Activated CD8-positive, alpha-beta memory T cell treated with anti-CD3 and anti-CD28 coated beads for 48 hours (primary cell): ENCODE measurements at places on chromosomes 1 and 21.

DNA sequence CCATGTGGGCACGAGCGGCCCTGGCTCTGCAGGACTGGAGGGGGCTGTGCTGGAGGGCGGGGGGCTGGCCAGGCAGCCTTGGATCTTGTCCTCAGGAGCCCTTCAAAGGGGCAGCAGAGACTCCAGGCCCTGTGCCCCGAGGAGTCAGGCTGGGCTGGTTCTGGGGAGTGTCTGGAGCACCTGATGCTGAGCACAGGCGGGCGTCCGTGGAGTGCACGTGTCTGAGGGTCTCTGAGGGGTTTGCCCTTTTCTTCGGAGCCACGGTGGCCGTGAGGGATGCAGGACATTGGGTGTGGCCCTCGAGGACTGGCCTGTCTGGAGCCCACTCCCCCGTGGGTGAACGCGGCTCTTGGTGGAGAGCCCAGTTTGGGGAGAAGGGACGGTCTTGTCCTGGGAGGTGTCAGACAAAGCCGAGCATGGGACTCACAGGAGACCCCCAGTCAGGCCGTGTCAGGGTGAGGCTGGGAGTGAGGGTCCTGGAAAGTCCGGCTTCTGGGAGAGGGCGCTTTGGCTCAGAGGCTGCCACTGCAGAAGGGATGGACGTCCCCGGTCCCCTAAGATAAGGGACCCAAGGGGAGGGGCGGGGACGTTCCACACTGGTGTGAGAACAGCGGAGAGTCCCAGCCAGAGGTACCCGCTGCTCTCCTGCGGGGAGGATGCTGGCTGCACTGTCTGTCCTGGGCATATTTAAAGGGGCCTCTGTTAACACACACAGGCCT is 60.8 kb downstream of the COL18A1 start:
- DNase-seq: no peak

DNA sequence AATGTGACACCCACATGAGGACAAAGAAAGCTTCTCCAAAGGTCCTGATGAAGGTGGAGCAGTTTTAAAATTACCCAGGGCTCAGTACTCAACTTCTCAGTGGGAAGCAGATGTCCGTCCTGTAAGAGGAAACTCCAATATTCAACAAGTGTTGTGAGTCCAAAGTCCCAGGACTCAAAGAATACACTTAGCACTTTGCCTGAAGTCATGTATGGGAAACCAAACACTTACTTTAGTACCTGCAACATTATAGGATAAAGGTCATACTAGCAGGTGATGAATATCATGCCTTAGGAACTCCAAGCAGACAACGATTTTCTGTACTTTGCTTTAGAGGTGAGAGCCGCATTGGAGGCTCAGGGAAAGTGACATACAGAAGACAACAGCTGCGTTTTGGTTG is 37.2 kb upstream of the ST6GALNAC3 start:
- DNase-seq: no peak

- DNase-seq: no peak
These were observed 7.8 kb upstream of the ELK4 start for GRCh38 chr1:205639567-205639966.

- DNase-seq: no peak
These were observed 9.1 kb downstream of the SYTL1 start for GRCh38 chr1:27350663-27351540.

- peak; percentile 33 for DNase-seq
These were observed 25.6 kb downstream of the PADI3 start for GRCh38 chr1:17274186-17275170.

GRCh38 chr21:34617753-34618339 is 2.9 kb upstream of the RCAN1 start:
- no peak for DNase-seq

GRCh38 chr1:17356387-17357026 is 15.5 kb upstream of the PADI6 start:
- DNase-seq: no peak

- no peak for DNase-seq
These were observed 117.9 kb downstream of the SLC30A10 start for GRCh38 chr1:219810451-219810850.
